Endothelial cell of coronary artery (primary cell): ENCODE measurements at places on chromosomes 7 and 10. TPM values are rescaled to one million over a fixed set of nuclear protein-coding genes. Genes with fewer than 3 reads are reported as not detected.

The NPC1L1 gene
- total RNA-seq = not detected in 2 replicates

The TAS2R4 gene
- total RNA-seq = 0.85 and 0.90 TPM in 2 replicates

The TMEM236 gene
- total RNA-seq = under 0.01 and 0.19 TPM in 2 replicates

The SPDYE6 gene
- not detected in 2 replicates for total RNA-seq
